ENCODE measurements at places on chromosomes 4 and X.

DNA sequence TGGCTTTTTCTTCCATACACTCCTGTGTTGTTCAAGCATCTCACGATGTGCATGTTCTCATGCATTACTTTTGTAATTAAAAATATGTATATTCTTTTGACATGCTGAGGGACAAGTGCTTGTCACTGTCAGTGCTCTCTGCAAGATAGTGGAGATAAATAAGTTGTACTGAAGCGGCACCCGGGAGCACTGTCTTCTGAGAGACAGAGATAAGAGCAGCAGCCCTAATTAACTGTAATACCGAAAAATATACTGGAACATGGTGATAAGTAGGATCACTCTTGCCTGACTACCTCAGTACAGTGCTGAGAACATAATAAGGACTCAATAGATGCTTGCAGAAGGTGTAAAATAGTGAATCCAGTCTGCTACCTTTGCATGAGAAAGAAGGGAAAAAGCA, 9.4 kb upstream of the GPR173 start:
- DNase-seq, result no peak

DNA sequence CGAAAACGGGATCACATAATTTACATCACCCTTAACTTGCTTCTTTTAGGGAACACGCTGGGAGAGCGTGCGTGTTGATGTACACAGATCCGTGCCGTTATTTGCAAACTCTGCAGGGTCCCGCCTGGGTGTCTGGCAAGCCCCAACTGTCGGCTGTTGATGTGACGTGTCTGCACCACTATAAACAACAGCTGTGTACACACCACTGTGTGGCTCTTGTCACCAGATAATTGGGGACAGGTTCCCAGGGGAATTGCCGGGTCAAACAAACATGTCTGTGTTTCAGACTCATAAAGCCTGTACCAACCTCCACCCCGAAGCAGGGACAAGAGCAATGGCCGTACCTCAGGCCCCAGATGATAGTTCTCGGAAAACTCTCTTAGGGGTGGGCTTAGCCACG, 105.0 kb upstream of the AFAP1 start:
- DNase-seq, result no peak

GRCh38 chr4:163857903-163858302, 363.4 kb downstream of the TMA16 start:
- DNase-seq, result no peak

GRCh38 chr4:99806545-99806944, 10.1 kb upstream of the DAPP1 start:
- DNase-seq, result no peak

DNA sequence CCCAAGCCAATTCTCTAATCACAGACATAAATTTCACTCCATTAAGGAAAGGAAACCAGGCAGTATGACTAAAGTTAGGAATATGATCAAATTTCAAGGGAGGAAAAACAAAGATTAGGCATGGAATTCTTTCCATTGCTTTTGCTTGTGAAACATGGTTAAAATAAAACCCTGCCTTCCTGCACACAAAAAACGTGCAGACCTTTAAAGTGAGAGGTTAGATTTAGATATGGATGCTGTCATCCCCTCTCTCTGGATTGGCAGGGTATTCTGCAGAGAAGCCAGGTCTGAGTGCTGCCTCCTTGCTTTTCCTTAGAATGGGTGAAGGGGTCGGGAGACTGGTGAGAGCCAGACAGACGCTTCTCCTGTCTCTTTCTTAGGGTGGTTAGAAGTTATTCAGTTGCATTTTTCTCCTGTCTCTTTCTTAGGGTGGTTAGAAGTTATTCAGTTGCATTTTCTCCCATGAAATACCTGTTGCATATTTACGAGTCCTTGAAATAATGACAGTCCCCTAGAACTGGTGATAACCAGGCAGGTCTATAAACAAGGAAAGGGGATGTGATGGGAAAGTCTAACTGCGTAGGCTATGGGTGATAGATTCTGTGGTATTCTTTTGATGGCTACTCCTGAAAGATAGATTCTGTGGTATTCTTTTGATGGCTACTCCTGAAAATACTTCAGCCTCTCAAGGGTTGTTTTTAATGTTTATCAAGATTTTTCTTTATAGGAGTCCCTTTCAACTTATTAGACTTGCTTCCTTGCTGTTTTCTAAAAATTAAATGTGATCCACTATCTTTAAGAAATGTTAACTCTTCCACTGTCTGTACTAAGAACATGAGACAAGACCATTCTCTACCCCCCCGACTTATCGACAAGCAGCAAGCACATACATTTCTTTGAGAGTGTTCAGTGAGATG, 163.6 kb downstream of the SPRY1 start:
- no peak for DNase-seq

Data from naive thymus-derived CD4-positive, alpha-beta T cell (primary cell).